ENCODE measurements at places on chromosomes 2 and 18.

GRCh38 chr18:44942073-44942472 is 261.4 kb downstream of the SETBP1 start:
- DNase-seq = no peak

DNA sequence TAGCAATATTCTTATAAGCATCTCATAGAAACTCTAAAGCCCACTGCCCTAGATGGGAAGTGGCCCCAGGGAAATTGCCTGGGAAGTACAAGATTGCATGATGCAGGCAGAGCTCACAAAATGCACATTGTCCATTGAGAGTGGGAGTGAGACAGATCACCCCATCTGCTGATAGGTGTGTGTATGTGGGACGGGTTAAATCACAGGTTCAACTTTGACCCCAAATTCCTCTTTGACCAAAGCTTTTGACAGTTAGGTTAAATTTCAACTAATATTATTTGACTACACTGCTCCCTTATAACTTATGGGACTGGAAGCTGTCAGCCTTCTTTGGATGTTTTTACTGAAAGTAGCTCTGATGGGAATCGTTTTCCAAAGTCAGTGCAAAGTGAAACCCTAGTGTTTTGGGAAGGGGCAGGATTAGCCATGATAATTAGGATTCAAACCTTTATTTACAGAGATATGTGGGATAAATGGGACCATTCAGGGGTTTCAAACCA is 11.4 kb upstream of the FABP1 start:
- DNase-seq = no peak

DNA sequence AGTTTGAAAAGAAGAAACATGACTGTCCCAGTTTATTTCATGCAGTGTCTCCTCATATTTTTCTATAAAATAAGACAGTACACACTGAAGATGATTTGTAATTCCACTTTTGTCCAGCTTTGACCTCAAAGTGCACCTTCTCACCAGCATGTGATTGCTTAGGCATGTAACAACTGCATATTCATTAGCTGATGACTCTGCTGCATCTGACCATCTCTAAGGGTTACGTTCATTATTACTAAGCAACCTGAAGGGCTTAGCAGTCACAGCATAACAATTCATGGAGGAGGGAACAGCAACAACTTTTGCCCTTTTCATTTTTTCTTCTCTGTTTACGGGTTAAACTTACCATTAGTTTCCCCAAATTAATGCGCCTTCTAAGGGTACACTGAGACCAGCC is 330.6 kb upstream of the PIK3C3 start:
- DNase-seq = no peak

DNA sequence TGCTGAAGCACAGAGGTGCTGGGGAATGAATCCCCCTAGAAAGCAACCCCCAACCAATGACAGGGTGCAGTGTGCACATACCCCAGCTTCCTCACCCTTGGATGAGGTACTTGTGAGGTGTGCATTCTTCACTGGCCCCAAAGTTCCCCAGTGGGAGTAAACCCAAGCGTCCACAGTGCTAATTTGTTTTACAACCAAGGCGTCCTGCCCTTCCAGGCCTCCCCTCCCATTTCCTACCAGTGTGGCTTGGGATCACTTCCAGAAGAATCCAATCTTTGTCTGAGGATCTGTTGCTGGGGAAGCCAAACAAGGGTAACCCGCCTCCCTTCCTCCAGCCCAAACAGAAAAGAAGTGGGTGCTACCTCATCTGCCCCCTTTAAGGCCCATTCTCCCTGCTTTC is 40.3 kb upstream of the TEX51 start:
- no peak for DNase-seq

GRCh38 chr18:8480506-8481328 is 128.5 kb upstream of the RAB12 start:
- peak; percentile 24 for DNase-seq

Measured in hippocampal formation (tissue), 2 donors.